ENCODE measurements at places on chromosomes 2 and 18.

GRCh38 chr2:102437122-102437521 is 14.2 kb downstream of the IL18RAP start:
- DNase-seq: no peak

DNA sequence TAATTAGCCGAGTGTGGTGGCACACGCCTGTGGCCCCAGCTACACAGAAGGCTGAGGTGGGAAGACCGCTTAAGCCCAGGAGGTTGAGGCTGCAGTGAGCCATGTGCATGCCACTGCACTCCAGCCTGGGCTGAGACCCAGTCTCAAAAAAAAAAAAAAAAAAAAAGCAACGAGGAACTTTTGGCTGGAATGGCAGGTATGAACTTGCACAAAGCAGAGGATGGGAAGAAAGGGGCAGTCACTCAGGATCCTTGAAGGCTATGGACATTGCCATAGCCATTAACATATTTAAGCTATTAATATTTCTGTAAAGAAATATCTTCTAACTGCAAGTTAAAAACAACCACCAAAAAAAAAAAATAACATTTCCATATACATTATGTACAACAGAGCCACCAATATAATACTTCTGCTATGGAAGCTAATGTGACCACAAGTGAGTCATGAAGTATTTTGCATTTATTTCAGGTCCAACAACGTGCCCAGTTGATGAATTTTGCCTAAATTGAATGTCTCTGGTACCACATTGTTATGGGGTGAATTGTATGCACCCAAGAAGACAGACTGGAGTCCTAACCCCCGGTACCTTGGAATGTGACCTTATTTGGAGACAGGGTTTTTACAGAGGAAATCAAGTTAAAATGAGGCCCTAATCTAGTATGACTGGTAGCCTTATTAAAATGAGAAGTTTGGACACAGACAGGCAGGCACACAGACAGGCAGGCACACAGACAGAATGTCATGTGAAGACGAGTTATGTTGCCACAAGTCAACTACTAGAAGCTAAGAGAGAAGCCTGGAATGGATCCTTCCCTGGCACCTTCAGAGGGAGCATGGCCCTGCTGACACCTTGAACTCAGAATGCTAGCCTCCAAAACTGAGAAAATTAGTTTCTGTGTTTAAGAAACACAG is 102.8 kb downstream of the RBMS1 start:
- no peak for DNase-seq

GRCh38 chr2:234496835-234497593 is at the start of gene ARL4C:
Gene ARL4C, minus strand, starts transcription at chr2:234497081. Its CDS starts 495 bp downstream, at chr2:234496586.
- peak; percentile 40 for DNase-seq

DNA sequence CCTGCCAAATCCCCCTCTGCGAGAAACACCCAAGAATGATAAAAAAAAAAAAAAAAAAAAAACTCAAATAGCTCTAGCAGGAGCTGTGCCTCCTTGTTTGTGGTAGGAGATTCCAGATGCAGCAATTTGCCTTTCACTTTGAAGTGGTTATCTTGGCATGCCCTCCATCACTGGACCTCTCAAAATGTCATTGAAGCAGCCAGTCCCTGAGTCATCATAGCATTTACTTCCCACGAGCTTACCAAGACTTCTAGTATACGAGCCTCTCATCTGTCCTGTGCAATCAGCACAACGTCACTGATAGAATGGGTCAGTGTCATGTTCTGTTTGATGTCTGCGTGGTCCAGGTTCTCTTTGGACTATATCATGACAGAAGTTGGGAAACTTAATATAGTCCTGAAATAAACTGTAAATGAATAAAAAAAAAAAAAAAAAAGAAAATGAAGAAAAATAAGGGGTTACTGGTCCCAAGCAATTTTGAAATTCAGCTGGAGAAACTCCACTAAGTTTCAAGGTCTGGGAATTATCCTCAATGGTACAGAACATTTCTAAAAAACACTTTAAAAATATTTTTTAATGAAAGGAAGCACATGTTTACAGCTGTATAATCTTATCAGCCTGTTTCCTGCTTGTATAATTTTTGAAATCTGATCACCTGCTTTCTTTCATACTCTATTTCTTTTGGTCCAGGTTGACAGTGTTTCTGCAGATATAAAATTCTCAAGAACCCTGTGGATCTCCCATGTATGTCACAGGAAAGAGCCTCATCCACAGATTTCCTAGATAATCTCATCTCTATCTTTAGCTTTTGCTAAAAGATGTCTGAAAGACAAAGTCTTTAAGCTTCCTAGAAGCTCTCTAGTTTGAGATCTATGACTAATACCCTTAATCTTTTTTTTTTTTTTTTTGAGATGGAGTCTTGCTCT is 74.1 kb upstream of the EHBP1 start:
- no peak for DNase-seq
